ENCODE measurements at places on chromosomes 13 and 19. TPM values are rescaled to one million over a fixed set of nuclear protein-coding genes. Genes with fewer than 3 reads are reported as not detected.

The ZFR2 gene
- total RNA-seq: 0.74 TPM

The PCDH8 gene
- not detected for total RNA-seq

The KASH5 gene
- not detected for total RNA-seq

The DAND5 gene
- total RNA-seq: 0.54 TPM

The NTN5 gene
- 0.23 TPM for total RNA-seq

DNA sequence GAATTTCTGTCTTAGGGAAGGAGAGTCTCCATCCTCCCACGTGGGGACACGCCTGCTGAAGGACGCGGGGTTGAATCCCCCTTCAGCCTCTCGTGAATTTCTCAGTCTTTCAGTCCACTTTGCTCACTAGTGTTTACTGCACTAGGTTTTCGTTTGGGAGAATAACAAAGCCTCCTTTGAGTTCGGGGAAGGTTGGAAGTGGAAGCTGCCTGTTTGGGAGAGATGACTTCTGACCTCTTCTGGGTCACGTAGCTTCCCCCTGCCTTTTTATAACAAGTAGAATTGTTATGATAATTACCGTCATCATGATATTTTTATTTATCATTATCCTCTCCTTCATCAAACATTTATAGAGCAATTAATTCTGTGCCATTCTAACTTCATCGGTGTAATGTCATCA lies 60.7 kb downstream of the ATP11A start:
- H3K4me1 ChIP-seq: peaks cover 11% of the 10 kb centered on the region
- H3K27me3 ChIP-seq: no peaks in the 10 kb centered on the region
- no peak overlapping the region for H3K4me3 ChIP-seq
- DNase-seq: no peak

DNA sequence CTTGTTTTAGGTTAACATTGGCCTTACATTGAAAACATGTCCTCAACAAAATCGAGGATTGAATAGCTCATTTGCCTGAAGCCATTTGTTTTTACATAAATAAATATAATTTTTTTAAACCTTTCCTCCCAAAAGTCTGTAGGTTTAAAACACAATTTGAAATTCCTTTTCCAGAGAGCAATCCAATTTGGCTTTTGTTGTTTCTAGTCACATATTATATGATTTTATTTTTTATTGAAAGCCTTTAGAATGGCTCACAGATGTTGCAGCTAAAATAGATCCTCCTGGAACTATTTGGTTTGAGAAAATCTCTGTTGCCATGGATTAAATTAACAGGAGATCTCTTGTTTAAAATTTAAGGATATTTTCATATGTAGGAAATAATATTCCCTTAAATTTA lies 512.6 kb downstream of the KLF5 start:
- no peak overlapping the region for H3K4me3 ChIP-seq
- no peak for DNase-seq
- no peak overlapping the region for H3K27ac ChIP-seq

GRCh38 chr13:59437544-59438301 lies 726.0 kb downstream of the DIAPH3 start:
- DNase-seq: no peak
- H3K4me3 ChIP-seq: no peak overlapping the region
- no peaks in the 10 kb centered on the region for H3K4me1 ChIP-seq
- H3K27ac ChIP-seq: no peak overlapping the region

DNA sequence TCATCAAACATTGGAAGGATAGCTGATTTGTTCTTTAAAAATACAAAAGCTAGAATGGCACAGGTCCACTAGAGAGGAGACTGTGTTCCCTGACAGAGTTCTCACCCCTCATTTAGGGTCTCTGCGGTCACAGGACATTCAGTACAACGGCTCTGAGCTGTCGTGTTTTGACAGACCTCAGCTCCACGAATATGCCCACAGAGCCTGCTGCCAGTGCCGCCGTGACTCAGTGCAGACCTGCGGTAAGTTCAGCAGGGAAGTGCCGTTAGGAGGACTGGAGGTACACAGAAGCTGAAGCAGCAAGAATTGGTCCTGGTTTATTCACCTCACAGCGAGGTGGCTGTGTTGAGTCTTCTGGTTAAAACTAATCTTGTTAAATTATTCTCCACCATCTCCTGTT lies 90.0 kb downstream of the TNFRSF19 start:
- H3K36me3 ChIP-seq: no peaks in the 10 kb centered on the region
- DNase-seq: no peak
- no peaks in the 10 kb centered on the region for H3K27me3 ChIP-seq
- no peak overlapping the region for H3K4me3 ChIP-seq
- no peak overlapping the region for H3K27ac ChIP-seq

DNA sequence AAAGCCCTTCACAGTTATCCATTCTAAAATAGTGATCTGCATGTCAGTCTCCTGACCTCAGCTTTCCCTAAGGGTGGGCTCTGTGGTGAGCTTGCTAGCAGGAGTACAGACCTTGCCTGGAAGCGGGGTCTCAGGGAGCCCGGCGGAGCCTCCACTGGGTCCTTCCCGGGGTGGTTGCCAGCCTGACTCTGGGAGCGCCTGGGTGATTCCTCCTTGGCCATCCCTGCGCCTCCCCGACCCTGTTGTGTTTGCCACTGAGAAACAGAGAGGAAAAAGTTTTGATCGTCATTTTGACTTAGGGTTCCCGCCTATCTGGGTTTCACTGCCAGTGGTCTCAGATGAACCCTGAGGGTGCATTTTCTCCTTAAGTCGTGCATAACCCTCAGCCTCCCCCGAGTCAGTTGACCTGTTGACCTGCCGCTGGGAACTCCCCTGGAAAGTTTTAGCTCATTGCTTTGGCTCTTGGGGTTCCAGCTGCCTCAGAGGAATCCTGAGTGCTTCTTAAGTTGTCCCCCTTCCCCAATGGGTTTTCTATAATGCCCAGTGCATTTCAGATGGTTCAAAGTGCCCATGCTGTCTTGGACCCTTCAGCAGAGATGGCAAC lies 117.8 kb downstream of the RAB20 start:
- DNase-seq: no peak
- H3K4me3 ChIP-seq: no peak overlapping the region
- H3K27me3 ChIP-seq: no peaks in the 10 kb centered on the region
- H3K27ac ChIP-seq: no peak overlapping the region
- no peaks in the 10 kb centered on the region for H3K36me3 ChIP-seq
- H3K4me1 ChIP-seq: no peaks in the 10 kb centered on the region

GRCh38 chr19:39247701-39248664 lies 673 bp downstream of the IFNL4 start:
- no peaks in the 10 kb centered on the region for H3K36me3 ChIP-seq
- H3K27me3 ChIP-seq: peaks cover 6% of the 10 kb centered on the region
- H3K27ac ChIP-seq: no peak overlapping the region
- no peak for DNase-seq

DNA sequence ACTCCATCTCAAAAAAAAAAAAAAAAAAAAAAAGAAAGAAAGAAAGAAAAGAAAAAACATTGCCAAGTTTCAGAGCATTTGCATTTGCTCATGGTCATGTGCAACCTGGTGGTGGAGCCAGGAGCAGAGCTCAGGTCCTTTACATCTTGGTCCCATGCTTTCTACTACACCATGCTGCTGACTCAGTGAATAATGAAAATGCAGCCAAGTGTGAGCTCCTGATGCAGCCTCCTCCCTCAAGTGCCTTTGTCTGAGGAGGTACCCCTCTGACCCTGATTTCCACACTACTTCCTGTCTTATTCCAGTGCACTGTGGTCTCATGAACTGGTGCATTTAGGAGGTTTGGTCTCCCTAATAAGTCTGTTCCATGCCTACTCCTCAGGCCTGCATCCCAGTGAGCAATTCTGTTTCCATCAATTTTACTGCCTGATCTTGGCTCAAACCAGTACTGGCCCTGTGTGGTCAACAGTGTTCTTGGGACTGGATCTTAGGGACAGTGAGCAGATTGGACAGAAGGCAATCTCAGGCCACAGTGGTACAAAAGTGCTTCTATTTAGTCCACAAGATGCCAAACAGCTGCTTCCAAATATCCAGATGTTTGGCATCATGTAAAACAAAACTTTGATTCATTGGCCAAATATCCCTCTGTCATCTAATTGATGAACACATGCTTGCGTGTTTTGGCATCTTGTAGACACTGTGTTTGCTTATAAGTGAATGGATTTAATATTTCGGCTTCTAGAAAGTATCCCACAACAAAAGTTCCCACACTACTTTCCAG lies 28.8 kb upstream of the LRCH1 start:
- H3K36me3 ChIP-seq: no peaks in the 10 kb centered on the region
- no peaks in the 10 kb centered on the region for H3K27me3 ChIP-seq
- H3K4me1 ChIP-seq: no peaks in the 10 kb centered on the region
- no peak for DNase-seq

- no peak overlapping the region for H3K4me3 ChIP-seq
- no peak for DNase-seq
- H3K36me3 ChIP-seq: peaks cover 7% of the 10 kb centered on the region
- peak overlapping the region; percentile 90 for H3K27ac ChIP-seq
- peaks cover 76% of the 10 kb centered on the region for H3K4me1 ChIP-seq
These were observed 1.2 kb upstream of the ZFP36 start for GRCh38 chr19:39405261-39405957.

GRCh38 chr13:100944791-100945345 lies 270.3 kb upstream of the TMTC4 start:
- no peak for DNase-seq
- H3K4me3 ChIP-seq: no peak overlapping the region
- no peak overlapping the region for H3K27ac ChIP-seq
- H3K27me3 ChIP-seq: no peaks in the 10 kb centered on the region
- no peaks in the 10 kb centered on the region for H3K4me1 ChIP-seq

GRCh38 chr19:3324405-3324856 lies 42.0 kb upstream of the NFIC start:
- peaks cover 3% of the 10 kb centered on the region for H3K27me3 ChIP-seq
- no peak overlapping the region for H3K4me3 ChIP-seq
- DNase-seq: peak; percentile 39
- no peaks in the 10 kb centered on the region for H3K36me3 ChIP-seq

GRCh38 chr13:50017819-50018218 lies 2.6 kb downstream of the KCNRG start:
- no peaks in the 10 kb centered on the region for H3K27me3 ChIP-seq
- H3K4me1 ChIP-seq: peaks cover 6% of the 10 kb centered on the region
- no peaks in the 10 kb centered on the region for H3K36me3 ChIP-seq
- no peak for DNase-seq
- H3K4me3 ChIP-seq: no peak overlapping the region
- H3K27ac ChIP-seq: no peak overlapping the region

DNA sequence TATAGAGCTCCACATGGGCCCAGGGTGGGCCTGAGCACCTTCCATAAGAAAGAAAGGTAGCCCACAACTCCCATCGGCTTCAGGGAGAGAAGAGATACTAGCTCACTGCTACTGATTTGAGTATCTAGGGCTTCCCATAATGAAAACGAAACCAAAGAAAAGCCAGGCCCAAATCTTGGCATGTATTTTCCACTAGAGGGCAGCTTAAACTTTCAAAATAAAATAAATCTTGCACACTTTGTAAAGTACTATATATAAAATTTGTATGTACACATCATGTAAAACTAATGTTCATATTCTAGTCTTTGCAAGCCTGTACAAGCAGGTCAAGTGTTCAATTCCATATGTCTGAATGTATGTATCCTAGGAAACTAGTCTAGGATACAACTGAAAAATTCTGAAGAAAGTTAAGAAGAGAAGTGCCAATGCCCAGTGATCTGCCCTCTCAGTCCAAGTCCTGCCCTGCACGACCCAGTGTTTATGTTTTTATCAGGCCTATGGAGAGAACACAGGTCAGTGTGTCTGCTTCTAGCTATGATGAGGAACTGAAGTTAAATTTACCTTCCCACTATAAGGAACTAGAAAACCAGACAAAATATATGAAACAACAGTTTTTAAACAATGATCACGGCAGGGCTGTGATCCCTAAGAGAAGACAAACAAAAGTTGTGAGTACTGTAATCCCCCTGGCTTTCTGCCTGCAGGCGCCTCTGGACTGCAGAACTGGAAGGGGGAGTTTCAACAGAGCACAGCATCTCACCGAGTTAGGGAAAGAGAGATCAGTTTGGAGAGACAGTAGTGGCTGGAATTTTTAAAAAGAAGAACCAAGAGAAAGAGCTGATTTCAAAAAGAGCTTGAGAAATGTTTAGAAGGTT lies 475.7 kb downstream of the UQCRFS1 start:
- H3K27me3 ChIP-seq: no peaks in the 10 kb centered on the region
- no peak overlapping the region for H3K27ac ChIP-seq
- H3K36me3 ChIP-seq: no peaks in the 10 kb centered on the region
- DNase-seq: no peak
- H3K4me3 ChIP-seq: peak overlapping the region; percentile 21
- H3K4me1 ChIP-seq: no peaks in the 10 kb centered on the region

DNA sequence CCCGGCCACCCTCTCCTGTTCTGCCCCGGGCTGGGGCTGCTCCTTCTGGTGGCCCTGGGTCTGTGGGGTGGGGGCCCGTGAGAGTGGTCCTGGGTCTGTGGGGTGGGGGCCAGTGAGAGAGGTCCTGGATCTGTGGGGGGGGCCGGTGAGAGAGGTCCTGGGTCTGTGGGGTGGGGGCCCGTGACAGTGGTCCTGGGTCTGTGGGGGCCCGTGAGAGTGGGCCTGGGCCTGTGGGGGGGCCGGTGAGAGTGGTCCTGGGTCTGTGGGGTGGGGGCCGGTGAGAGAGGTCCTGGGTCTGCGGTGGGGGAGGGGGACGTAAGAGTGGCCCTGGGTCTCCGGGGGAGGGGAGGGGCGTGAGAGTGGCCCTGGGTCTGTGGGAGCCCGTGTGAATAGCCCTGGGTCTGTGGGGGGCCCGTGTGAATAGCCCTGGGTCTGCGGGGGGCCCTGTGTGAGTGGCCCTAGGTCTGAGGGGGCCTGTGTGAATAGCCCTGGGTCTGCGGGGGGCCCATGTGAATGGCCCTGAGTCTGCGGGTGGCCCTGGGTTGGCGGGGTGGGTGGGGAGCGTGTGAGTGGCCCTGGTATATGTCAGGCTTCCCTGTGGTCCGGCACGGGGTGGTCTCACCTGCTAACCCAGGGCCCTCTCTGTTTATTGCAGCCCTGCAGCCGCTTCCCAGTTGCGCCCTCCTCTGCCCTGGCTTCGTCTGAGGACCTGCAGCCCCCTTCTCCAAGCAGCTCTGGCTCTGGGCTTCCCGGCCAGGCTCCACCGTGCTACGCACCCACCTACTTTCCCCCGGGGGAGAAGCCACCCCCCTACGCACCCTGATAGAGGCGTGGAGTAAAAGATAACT lies 52.3 kb downstream of the TMEM255B start:
- H3K27ac ChIP-seq: no peak overlapping the region
- peaks cover 8% of the 10 kb centered on the region for H3K4me1 ChIP-seq
- H3K36me3 ChIP-seq: peaks cover 3% of the 10 kb centered on the region
- H3K4me3 ChIP-seq: no peak overlapping the region

DNA sequence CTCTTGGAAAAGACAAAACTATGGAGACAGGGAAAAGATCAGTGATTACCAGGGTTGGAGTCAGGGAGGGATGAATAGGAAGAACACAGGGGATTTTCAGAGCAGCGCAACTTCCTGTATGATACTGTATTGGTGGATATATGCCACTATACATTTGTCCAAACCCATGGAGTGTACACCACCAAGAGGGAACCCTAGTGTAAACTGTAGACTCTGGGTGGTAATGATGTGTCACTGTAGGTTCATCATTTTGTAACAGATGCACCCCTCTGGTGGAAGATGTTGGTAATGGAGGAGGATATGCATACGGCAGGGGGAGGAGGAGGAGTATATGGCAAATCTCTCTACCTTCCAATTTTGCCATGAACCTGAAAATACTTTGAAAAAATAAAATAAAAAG lies 68.1 kb downstream of the UFM1 start:
- H3K36me3 ChIP-seq: no peaks in the 10 kb centered on the region
- DNase-seq: no peak
- H3K27ac ChIP-seq: no peak overlapping the region
- H3K4me3 ChIP-seq: no peak overlapping the region

- DNase-seq: no peak
- H3K27ac ChIP-seq: no peak overlapping the region
- no peaks in the 10 kb centered on the region for H3K4me1 ChIP-seq
- H3K27me3 ChIP-seq: no peaks in the 10 kb centered on the region
- no peak overlapping the region for H3K4me3 ChIP-seq
These were observed 275.6 kb downstream of the KLF5 start for GRCh38 chr13:73334445-73334844.

Data from Panc1 (cell line).